Endothelial cell (in vitro differentiated cells): ENCODE measurements at places on chromosomes 7 and 10.

GRCh38 chr7:122416336-122416735, 111.8 kb upstream of the FEZF1 start:
- no peak for DNase-seq

GRCh38 chr7:84364708-84365107, 170.1 kb upstream of the SEMA3A start:
- DNase-seq: no peak

- DNase-seq: peak; percentile 83
Measured at GRCh38 chr10:113126229-113127201, 176.5 kb downstream of the TCF7L2 start.

GRCh38 chr10:78426181-78426580, 392.5 kb downstream of the RPS24 start:
- DNase-seq: no peak

- DNase-seq: no peak
Measured at GRCh38 chr7:69414555-69414954, 183.7 kb upstream of the AUTS2 start.

DNA sequence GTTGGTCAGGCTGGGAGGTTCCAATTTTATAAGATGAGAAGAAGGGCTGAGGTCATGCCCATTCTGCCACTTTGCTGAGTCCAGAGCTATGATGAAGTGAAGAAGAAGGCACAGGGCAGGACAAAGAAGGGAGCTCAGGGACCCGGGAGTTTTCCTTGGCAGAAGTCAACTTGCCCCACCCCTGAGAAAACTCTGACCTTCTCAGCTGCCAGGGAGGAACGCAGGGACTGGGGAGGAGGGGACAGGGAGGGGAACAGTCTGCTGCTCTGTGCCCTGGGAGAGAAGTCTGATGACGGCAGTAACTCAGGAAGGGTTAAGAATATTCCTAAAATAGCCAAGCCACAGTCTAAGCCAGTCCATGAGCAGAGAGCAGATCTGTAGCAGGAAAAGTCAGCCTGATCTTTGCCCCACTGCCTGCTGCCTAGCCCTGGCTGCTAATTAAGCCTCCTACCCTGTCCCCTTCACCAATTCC, 11.7 kb downstream of the ADIRF start:
- no peak for DNase-seq
